Testis (tissue), 5 donors: ENCODE measurements at places on chromosomes 13 and 19. TPM values are rescaled to one million over a fixed set of nuclear protein-coding genes. Genes with fewer than 3 reads are reported as not detected.

DNA sequence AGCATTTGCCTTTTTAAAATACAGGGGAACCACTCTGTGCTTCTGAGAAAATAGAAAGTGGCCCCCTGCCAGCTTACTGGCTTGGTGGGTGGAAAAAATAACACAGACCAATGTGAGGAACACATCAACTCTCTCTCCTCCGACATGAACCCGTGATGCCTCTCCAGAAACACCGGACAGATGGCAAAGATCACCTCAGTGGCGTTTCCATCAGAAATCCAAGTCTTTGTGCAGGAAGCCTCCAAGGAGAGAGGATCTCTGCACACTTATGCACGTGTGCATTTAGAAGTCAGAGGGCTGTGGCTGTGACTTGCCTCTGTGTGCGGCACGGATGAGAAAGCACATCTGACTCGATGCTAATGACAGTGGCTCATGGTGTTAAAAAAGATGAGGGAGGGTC lies 112.3 kb upstream of the KLF12 start:
- H3K4me3 ChIP-seq, result no peak overlapping the region
- H3K27ac ChIP-seq, result no peak overlapping the region
- H3K4me1 ChIP-seq, result no peaks in the 10 kb centered on the region
- DNase-seq, result peak; percentile 29
- no peaks in the 10 kb centered on the region for H3K36me3 ChIP-seq
- H3K27me3 ChIP-seq, result no peaks in the 10 kb centered on the region

DNA sequence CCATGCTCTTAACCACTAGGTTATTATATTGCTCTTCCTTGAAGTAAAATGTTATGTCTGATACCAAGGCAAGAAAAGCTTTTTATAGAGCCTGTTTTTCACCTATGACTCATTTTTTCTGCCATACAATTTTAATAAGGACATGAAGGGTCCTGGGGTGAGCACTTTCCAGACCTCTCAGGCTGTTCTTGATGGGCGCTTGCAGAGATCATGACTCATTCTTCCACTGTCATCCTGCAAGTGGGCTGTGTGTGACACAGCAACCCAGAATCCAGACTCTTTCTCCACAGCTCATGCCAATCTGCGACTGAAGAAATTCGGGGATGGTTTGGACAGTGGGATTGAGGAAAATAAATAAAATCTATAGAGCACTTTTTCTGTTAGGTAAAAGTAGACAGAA lies 506.7 kb upstream of the NBEA start:
- DNase-seq, result no peak
- no peak overlapping the region for H3K27ac ChIP-seq

Gene AP1M2
- total RNA-seq, result 7.7 TPM

Gene ERICH6B
- total RNA-seq, result 2.4 TPM

- no peak for DNase-seq
- no peak overlapping the region for H3K27ac ChIP-seq
- no peaks in the 10 kb centered on the region for H3K4me1 ChIP-seq
- no peak overlapping the region for H3K4me3 ChIP-seq
- no peaks in the 10 kb centered on the region for H3K36me3 ChIP-seq
- no peaks in the 10 kb centered on the region for H3K27me3 ChIP-seq
Observed at GRCh38 chr13:42893214-42893671, 98.8 kb downstream of the EPSTI1 start.

DNA sequence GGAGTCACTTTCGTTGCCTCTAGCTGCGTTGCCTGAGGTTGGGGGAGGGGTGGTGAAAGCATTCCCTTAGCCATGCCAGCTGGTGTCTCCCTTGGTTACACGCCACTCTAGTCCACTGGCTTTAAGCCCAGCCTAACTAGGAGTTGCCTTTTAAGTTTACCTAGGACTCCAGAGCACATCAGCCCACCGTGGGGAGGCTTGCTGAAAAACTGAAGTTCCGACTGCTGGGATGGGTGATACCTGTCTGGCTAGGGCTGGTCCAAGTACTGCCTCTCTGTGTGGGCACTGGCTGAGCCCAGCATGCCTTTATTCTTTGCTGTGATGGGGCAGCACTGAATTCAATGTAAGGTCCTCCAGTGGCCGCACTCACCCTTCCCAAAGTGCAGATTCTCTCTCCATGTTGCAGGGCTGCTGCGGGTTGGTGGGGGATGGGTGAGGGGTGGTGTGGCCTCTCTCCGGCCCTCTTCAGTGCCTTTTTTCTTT lies 11.8 kb upstream of the CEACAM1 start:
- no peak for DNase-seq
- H3K36me3 ChIP-seq, result no peaks in the 10 kb centered on the region
- H3K27ac ChIP-seq, result no peak overlapping the region
- no peaks in the 10 kb centered on the region for H3K4me1 ChIP-seq
- H3K27me3 ChIP-seq, result no peaks in the 10 kb centered on the region

- no peaks in the 10 kb centered on the region for H3K27me3 ChIP-seq
- no peaks in the 10 kb centered on the region for H3K36me3 ChIP-seq
- no peak for DNase-seq
- peak overlapping the region; percentile 65 for H3K4me3 ChIP-seq
Observed at GRCh38 chr13:51222686-51223559, 725 bp downstream of the FAM124A start.

Gene LIM2
- not detected for total RNA-seq

DNA sequence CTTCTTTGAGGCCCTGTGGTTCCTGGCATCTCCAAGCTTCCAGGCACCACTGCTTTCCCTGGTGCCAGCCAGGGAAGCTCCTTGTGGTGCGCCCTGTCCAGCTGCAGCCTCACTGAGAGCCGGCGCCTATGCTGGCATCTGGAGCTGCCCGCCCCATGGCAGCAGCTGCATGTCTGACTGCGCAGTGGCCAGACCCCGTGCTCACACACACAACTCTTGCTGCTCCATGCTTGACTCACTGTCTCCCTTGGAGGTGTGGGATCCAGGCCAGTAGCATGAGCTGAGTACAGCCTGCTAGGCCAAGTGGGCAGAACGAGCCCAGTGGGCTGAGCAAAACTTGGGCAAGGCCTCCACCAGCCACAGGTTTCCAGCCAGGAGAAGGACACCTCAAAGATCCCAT lies 11.5 kb upstream of the SUPT20H start:
- H3K36me3 ChIP-seq, result no peaks in the 10 kb centered on the region
- H3K4me3 ChIP-seq, result no peak overlapping the region
- H3K4me1 ChIP-seq, result no peaks in the 10 kb centered on the region
- H3K27ac ChIP-seq, result no peak overlapping the region
- no peaks in the 10 kb centered on the region for H3K27me3 ChIP-seq

Gene CYP4F12
- 4.2 TPM for total RNA-seq

DNA sequence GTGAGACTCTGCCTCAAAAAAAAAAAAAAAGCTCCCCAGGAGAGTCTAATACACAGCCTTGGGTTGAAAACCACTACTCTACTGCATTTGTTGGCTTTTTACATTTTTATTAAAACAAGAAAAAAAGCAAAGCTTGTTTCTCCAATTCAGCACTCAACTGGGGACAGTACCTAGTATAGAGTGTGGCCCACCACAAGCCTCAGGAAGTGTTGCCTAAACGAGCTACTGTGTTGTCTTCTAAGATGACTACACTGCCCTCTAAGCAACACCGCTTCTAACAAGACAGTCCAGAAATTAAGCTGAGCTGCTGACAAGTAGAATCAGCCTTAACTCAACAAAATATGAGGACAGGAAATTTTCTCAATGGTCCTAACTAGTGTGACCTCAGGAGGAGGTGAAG lies 522.2 kb downstream of the FGF9 start:
- no peak for DNase-seq
- H3K36me3 ChIP-seq, result no peaks in the 10 kb centered on the region
- H3K27ac ChIP-seq, result no peak overlapping the region
- H3K27me3 ChIP-seq, result no peaks in the 10 kb centered on the region
- H3K4me1 ChIP-seq, result no peaks in the 10 kb centered on the region
- H3K4me3 ChIP-seq, result no peak overlapping the region

DNA sequence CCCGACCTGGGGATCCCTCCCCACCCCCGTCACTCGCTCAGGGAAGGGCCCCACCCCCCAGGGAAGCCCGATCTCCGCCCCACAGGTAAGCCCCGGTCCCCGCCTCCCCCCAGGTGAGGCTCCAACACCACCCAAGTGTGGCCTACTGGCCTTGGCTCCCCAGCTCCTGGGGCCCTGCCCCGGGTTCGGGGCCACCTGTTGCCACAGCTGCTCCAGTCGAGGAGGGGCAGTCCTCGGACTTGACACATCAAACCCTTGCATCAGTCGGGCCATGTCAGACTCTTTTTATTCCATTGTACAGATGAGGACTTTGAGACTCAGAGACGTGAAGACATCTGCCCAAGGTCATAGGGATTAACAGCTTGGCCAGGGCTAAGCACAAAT lies 512 bp downstream of the CC2D1A start:
- no peaks in the 10 kb centered on the region for H3K27me3 ChIP-seq

- peaks cover 5% of the 10 kb centered on the region for H3K4me1 ChIP-seq
- no peak overlapping the region for H3K4me3 ChIP-seq
- no peaks in the 10 kb centered on the region for H3K27me3 ChIP-seq
- DNase-seq, result no peak
- no peaks in the 10 kb centered on the region for H3K36me3 ChIP-seq
Observed at GRCh38 chr19:29088761-29089160, 124.2 kb downstream of the UQCRFS1 start.

- H3K27ac ChIP-seq, result peak overlapping the region; percentile 98
- H3K27me3 ChIP-seq, result no peaks in the 10 kb centered on the region
- DNase-seq, result no peak
Observed at GRCh38 chr19:50803633-50804419, 13.6 kb downstream of the ACP4 start.

- H3K27me3 ChIP-seq, result no peaks in the 10 kb centered on the region
- DNase-seq, result no peak
- no peaks in the 10 kb centered on the region for H3K36me3 ChIP-seq
- H3K4me3 ChIP-seq, result no peak overlapping the region
- no peak overlapping the region for H3K27ac ChIP-seq
Observed at GRCh38 chr19:13104848-13105711, 2.4 kb upstream of the LYL1 start.

- no peaks in the 10 kb centered on the region for H3K27me3 ChIP-seq
- no peaks in the 10 kb centered on the region for H3K4me1 ChIP-seq
- no peak overlapping the region for H3K27ac ChIP-seq
- no peak overlapping the region for H3K4me3 ChIP-seq
Observed at GRCh38 chr19:50710612-50711011, 9.0 kb downstream of the SHANK1 start.
